IPS-NIHi11 (cell line): ENCODE measurements at places on chromosomes 5 and 9.

DNA sequence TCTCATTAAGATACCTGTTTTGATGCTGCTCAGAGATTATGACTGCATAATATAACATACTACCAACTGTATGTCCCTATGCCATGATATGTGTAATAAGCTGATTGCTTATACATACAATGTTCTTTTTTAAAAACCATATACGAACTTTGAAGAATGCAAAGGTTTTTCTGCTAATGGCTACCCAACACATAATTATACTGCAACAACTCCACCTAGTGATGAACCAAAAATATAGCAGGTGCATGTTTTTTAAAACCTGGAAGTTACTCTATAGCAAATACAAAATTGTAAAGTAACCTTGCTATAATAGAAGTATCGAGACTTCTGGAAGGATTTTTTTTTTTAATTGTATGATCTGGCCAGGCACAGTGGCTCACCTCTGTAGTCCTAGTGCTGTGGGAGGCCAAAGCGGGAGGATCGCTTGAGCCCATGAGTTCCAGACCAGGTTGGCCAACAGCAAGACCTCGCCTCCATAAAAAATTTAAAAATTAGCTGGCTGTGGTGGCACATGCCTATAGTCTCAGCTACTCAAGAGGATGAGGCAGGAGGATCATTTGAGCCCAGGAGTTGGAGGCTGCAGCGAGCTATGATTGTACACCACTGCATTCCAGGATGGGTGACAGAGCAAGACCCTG lies 49.1 kb downstream of the HOMER1 start:
- DNase-seq = peak; percentile 40

DNA sequence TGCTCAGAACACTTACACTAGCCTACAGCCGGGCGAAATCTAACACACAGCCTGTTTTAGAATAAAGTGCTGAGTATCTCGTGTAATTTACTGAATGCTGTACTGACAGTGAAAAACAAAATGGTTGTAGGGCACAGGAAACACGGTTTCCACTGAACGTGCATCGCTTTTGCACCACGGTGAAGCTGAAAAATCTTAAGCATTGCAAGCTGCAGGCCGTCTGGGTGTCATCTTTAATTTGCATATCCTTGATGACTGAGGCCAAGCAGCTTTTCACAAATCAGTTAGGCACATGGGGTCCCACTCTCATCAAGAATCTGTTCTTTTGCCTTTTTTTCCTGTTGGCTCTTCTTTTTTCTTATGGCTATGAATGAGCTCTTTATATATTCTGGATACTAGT lies 58.2 kb downstream of the CAMSAP1 start:
- DNase-seq = no peak

DNA sequence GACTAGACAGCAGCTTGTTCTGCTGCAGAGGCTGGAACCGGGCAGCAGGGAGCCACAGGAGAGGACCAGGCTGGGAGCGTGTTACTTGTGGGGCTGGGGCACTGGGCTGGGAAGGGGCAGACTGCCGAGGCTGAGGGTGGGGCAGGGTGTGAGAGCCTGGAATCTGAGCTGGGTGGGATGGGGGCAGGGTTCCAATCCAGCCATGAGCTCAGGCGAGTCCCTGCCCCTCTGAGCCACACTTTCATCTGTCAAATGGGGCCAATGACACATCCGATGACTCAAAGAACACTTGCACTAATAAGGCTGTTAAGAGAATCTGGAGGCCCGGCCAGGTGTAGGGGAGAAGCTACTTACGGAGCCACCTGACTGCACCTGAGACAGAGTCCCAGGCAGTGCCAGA lies 18.7 kb upstream of the WDR38 start:
- DNase-seq = no peak

- DNase-seq = no peak
Measured at GRCh38 chr5:173018358-173018757, 34.8 kb downstream of the ATP6V0E1 start.

- DNase-seq = no peak
Measured at GRCh38 chr5:124812771-124813358, 66.4 kb upstream of the ZNF608 start.

DNA sequence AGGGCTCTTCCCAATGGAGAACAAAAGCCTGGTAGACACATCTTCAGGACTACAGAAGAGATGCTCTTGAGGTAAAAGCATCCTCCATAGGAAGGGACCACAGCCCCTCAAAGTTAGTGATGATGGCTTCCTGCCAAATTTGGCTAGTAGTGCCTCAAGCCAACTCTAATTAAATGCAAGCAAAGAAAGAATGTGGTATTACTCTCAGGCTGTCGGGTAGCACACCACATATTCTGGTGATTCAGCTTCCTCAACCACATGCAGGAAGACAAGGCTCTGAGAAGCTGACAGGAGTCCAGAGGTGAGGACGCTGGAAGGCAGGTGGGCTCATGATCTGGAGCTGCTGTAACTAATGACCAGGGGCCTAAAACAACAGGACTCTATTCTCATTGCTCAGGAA lies 37.2 kb upstream of the S1PR3 start:
- no peak for DNase-seq

- no peak for DNase-seq
Measured at GRCh38 chr5:172542651-172543131, 88.4 kb upstream of the SH3PXD2B start.

GRCh38 chr5:148963664-148964063 lies 99.2 kb downstream of the SH3TC2 start:
- no peak for DNase-seq

DNA sequence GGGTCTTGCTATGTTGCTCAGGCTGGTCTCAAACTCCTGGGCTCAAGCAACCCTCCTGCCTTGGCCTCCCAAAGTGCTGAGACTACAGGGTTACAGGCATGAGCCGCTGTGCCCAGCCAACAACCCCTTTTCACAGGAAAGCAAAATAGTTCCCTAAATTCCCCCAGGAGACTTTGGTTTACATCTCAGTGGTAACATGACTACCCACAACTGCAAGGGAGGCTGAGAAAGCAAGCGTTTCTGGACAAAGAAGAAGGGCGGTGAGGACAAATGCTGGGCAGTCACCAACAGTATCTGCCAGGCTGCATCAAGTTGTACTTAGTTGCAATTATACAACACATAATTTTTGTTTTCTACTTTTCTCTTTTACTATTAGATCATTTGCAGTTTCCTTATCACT lies 7.4 kb upstream of the ADGRD2 start:
- no peak for DNase-seq

DNA sequence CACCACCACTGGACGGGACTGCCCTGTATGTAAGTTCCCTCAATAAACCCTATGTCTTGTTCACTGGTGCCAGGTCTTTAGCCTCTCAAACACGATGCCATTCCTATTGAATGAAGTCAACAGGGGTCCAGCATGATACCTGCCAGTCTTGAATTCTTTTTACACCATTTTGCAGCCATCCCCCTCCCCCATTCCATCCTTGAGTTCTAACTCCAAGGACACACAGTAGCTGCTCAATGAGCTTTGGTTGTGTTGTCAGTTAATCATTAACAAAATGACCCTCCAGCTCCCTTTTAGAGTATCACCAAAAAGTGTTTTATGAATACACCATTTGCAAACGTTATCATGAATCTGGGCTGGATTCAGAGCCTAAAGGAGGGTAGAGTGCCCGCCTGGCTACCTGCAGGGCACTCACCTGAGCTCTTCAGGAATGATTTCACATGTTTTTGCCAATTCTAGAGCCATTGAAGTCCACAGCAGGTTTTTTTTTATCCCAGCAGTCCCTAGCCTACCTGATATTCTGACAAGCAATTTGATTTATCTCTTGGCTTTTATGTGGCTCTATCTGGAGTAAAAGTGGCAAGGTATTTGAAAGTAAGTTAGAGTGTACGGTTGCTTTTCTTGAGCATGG lies 271.8 kb downstream of the SMARCA2 start:
- no peak for DNase-seq

GRCh38 chr5:17305964-17306725 lies 88.7 kb downstream of the BASP1 start:
- no peak for DNase-seq

GRCh38 chr9:86321373-86321772 lies 32.8 kb downstream of the TUT7 start:
- DNase-seq = no peak

GRCh38 chr9:108673386-108673785 lies 182.4 kb downstream of the ACTL7B start:
- DNase-seq = no peak

GRCh38 chr5:170791325-170791954 lies 7.9 kb downstream of the GABRP start:
- DNase-seq = peak; percentile 80

- no peak for DNase-seq
Measured at GRCh38 chr9:96892131-96892530, 36.5 kb upstream of the NUTM2G start.

DNA sequence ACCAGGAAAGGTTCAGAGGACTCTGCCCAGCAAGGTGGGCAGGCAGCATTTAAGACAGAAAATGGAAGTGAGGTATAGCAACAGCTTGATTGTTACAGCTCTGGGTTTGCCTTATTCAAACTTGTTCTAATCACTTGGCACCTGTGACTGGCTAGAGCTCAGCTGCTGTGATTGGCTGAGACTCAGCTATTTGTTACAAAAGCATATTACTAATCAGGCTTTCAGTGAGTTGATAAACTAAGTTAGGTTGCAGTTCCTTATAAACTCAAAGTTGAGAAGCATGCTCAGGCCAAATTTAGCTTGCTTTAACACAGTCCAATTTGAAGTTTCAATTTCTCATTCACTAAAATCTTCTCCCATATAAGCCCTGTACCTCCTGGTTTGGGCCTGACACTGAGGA lies 56.3 kb downstream of the GDA start:
- DNase-seq = no peak

- no peak for DNase-seq
Measured at GRCh38 chr5:76964060-76964459, 11.2 kb downstream of the CRHBP start.

DNA sequence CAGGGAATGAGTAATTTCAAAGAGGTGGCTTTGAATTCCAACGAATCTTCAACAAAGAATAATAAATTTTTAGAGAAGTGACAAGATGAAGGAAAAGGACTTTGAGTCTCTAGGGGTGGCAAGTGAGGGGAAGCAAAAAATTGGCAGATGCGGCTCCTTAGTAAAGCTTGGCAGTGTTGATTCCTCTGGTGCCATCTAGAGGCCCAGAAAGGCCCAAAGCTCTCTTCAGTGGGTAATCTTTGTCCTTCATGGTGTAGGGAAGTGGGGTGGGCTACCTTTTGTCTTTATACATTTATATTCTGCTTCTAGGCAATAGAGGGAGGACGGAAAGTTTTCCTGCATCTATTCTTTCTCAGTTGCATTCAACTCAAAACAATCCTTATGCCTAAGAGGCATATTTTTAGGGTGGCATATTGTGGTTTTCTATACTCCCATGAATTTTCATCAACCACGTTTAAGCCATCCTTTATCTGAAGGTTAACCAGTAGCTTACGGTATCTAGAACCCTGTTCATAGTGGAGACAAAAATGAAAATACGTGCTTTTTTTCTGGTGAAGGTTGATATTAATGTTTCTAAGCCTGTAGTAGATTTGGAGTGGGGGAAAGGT lies 17.5 kb upstream of the ROPN1L start:
- peak; percentile 50 for DNase-seq

GRCh38 chr5:7794311-7794710 lies 56.6 kb downstream of the CFAP90 start:
- DNase-seq = no peak

GRCh38 chr5:65157906-65158603 lies 323.7 kb downstream of the ADAMTS6 start:
- DNase-seq = peak; percentile 35

GRCh38 chr9:95940265-95940664 lies 64.8 kb downstream of the ERCC6L2 start:
- no peak for DNase-seq

DNA sequence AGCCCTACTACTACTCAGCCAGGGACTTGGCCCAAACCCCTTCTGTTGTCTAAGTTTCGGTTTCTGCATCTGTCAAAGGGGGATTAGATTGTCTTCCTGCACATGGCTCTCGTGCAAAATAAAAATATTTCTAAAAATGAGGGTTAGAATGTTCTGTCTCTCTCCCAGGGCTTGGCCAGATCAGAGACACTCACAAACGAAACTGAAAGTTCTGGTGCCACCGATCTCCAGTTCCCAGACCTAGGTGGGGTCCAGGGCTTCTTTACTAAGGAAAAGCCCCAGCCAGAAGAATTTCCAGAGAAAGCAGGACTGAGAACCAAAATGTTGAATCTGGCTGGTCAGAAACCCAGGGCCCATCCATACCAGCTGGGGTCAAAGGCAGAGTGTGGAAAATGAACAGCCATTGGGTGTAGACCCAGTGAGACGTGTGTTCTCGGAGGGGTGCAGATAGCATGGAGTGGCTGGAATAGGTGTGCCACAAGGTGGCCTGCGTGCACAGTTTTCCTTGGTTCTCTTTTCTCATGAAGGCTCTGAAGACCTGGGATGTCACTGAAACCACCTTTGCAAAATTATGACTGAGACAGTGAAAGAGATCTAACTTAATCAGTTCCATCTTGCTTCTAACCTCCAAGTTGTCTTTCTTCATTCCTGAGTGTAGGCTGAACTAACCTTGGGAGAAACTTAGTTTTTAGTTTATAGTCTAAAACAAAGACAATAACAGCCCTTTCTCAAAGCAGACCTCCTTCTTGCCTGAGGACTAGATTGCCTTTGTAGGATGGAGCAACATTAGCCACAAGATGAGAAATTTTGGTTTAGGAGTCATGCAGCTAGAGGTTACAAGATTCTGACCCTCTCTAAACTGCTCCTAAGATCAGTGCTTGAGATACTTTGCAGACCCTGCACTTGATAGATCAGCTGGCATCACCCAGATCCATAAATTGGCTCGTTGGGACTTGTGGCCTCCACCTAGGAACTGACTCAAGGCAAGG lies 2.3 kb upstream of the SLC23A1 start:
- no peak for DNase-seq

DNA sequence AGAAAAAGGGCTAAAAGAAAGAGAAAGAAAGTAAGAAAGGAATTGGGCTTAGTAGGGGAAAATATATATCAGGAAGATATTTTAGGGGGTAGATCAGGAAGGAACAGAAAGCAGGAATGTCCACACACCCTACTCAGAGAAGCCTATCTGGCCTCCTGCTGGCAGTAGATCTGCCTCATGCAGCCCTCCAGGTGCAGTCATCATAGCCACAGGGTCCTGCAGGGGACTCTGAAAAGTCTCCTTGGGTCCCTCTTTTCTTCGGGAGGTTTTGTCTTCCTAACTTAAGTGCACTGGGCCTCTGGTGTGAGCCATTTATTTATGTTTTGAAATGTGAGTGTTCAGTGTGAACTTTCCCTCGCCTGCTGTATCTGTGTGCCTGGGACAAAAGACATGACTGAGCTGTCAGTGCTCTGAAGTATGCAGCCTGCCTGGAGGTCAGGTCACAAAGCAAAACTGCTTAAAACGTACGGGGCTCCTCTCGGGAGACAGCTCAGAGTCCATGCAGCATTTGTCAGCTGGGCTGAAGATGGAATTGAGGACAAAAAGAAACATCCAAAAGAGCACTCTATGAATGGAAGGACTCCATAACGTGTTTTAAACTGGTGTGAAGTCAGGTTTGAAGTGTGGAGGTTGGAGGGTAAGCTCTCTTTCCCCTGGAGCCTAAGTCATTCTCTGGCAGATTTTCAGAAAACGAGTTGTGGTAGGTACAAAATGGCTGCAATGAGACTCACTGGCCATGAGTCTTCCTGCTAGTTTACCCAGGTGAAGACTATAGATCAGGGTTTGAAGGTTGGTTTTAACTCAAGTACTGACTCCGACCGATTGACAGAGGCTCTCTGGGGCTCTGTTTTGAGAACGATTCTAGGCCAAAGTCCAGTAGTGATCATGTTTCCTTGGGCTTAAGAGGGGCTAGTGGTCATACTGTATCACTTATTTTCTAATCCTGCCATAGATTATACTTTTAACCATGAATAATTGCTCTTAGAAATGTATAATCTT lies 151.8 kb upstream of the GDNF start:
- no peak for DNase-seq
